A172 (cell line): ENCODE measurements at places on chromosomes 2 and 18. TPM values are rescaled to one million over a fixed set of nuclear protein-coding genes. Genes with fewer than 3 reads are reported as not detected.

Gene FIGN
- total RNA-seq, result 2.0 and 2.2 TPM in 2 replicates

Gene ANTXR1
- 57.0 and 83.5 TPM in 2 replicates for total RNA-seq

Gene UGT1A9
- total RNA-seq, result not detected in 2 replicates

Gene KIDINS220
- 46.0 and 54.2 TPM in 2 replicates for total RNA-seq

Gene ANKRD30B
- total RNA-seq, result 26.2 and 32.3 TPM in 2 replicates

Gene GCG
- not detected in 2 replicates for total RNA-seq

Gene SEC11C
- total RNA-seq, result 30.0 and 35.4 TPM in 2 replicates

Gene ARHGEF33
- total RNA-seq, result 0.09 TPM in 1 of 2 replicates, not detected in the other

Gene ABCB11
- not detected in 2 replicates for total RNA-seq

Gene UNC50
- 79.9 and 87.2 TPM in 2 replicates for total RNA-seq

Gene TPO
- not detected in 2 replicates for total RNA-seq

Gene CRYGD
- not detected in 2 replicates for total RNA-seq

Gene AMER3
- not detected in 2 replicates for total RNA-seq

Gene DSG4
- total RNA-seq, result not detected in 2 replicates

Gene CERKL
- total RNA-seq, result 0.71 and 1.2 TPM in 2 replicates

Gene CCDC74B
- total RNA-seq, result 52.8 and 60.1 TPM in 2 replicates

Gene CYRIA
- total RNA-seq, result 23.7 and 25.2 TPM in 2 replicates
